ENCODE measurements at places on chromosomes 6 and 20.

DNA sequence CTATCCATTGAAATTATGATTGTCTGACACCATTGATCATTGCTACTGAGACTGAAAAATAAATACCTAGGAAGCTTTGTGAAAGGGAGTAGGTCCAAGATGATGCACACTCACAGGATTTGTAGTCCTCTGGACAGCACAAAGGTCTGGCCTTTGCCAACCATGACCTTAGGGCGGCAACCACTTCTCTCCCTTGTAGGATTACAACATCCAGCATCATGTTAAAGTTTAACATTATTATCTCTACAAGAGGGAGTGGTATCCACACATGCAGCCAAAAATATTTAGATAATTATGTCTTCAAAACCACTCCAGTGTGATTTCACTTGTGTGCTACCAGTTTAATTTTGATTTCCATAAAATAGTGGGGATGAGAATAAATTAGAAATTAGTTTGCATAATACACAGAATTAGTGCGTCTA, 51.1 kb upstream of the NHSL1 start:
- DNase-seq, result no peak

DNA sequence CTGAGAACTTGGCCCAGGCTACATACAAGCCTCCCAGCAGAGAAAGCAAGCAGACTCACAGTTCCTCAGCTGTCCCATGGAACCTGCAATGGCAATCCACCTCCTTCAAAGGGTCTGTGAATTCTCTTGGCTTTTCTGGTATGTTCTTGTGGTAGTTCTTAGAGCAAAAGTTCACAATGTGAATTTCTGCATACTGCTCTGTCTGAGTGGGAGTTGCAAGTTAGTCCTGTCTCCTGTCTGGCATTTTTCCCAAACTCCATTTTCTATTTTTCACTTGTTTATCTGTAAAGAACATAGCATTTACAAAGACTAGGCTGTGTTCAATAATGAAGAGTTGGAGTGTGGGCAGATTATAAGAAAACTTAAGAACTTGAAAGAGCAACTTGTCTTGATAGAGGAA, 269.9 kb downstream of the BCKDHB start:
- DNase-seq, result no peak

- DNase-seq, result no peak
Measured at GRCh38 chr6:166228839-166229528, 61.3 kb upstream of the TBXT start.

DNA sequence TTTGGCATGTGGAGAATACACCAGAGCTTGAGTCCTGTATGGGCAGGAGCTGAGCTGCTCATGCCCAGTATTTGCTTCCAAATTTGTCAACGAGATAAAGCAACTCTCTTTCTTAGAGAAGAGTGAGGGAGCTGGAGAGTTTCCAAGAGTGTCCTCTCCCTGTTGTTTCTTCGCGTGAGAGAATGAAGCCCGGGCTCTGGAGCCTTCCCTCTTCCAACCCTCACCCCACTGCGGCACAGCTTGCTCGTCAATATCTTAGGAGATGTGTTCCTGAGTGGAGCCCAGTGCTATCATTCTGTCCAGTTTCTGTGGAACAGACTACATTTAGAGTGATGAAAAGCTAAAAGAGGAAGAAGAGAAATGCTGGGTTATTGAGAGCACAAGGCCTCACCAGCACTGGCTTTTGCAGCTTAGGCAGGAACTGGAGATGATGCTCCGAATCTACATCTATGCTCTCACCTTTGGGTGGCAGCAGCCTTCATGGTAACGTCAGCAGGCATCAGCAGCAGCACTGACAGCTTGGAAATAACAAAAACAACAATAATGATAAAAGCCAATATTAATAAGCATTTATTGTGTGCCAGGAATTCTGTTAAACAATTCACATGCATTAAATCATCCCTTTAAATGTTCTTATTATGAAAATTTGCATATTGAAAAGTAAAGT, 66.5 kb upstream of the TFB1M start:
- DNase-seq, result no peak

GRCh38 chr6:167098825-167099225, 24.1 kb upstream of the CCR6 start:
- no peak for DNase-seq

DNA sequence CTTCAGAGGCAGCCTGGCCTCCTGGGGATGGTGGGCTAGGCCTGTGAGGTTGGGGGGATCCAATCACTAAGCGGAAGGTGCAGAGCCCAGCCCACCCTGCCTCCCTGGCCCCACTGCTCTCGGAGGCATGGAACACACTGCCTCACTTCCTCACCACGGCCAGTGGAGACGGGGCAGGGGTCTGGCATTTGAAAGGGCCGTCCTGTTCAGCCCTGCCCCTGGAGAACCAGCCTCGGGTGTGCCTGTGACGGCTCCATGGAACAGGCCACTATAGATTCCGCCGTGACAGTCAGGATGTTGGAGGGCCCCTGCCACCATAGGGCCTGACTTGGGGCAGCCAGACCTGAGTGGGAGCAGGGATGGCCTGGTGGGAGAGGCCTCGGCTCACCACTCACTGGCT, 110.2 kb downstream of the DACT2 start:
- no peak for DNase-seq

- DNase-seq, result no peak
Measured at GRCh38 chr6:139145661-139146060, 10.8 kb downstream of the HECA start.

DNA sequence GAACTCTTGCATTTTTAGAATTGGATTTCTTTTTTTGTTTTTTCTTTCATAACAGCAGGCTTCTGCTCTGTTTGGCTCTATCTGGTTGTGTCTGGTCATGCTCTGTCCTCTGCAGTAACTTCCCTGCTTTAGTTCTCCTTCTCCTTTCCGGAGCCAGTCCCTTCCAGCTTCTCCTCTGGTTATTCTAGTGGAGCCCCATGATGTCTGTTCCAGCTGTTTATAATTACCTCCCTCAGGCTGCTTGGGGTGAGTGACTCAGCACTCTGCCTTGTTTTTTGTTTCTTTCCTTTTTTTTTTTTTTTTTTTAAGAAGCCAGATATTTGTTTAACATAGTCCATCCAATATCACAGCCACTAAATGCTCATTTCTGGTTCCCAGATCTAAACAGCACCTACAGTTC, 409.6 kb downstream of the MAFB start:
- DNase-seq, result no peak

DNA sequence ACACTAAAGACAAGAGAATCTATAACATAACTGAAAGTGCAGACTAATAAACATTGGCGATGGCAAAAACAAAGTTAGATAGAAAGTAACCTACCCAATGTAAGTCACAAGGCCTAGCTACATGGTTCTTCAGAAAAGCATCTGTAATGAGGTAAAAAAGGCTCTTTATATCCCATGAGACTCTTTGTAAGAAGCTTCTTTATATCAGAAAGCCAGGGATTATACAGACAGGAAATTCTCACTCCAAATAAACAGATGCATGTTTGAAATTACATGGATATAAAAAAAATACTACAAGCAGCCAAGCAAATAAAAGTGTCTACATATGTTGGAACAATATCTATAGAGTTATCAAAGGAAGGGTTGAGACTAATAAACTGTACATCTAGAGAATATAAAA, 284.9 kb upstream of the NRSN1 start:
- DNase-seq, result no peak

DNA sequence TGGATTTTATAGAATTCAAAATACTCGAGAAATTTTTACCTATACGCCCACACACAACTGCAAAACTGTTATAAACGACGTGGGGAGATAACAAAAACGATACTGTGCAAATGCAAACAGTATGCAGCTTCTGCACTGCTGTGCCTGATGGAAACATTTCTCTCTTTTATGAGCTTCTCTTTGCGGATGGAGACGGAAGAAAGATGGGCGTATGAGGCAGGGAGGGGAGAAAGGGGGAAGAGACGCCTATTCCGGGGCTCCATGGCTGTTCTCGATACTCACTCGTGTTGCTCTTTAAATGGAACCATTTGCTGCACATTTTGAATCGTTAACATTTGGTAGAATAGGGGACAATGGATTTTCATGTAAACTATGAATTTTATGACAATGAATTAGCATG, 69.1 kb upstream of the EXOC2 start:
- DNase-seq, result no peak

DNA sequence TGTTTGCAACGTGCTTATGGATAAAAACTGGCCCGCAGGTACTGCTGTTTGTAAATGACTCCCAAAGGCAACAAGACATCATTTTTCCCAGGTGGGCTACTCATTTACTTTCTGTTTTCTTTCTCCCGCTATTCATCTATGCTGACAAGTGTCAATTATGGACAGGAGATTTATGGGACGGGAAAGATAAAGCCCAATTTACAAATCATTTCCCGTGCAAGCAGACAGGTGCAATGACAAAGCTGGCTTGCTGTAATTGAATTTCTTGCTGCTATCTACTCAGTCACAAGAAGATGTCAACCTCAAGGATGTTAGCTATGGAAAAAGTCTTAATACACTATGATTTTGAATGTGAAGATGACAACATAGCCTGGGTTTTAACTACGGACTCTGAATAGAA, 125.5 kb downstream of the EPHA7 start:
- DNase-seq, result no peak

GRCh38 chr6:144295211-144295610, 10.1 kb downstream of the UTRN start:
- DNase-seq, result no peak

DNA sequence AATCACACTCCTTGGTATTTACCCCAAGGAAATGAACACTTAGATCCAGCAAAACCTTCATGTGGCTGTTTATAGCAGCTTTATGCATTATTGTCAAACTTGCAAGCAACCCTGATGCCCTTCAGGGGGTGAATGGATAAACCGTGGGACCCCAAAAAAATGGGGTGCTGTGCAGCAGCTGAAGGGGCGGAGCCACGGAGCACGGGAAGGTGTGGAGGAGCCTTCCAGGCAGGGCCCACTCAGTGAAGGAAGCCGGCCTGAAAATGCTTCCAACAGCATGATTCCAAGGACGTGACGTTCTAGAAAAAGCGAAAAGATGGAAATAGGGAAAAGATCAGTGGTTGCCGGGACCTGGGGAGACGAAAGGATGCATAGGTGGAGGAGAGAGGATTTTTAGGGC, 25.6 kb upstream of the FRMD1 start:
- DNase-seq, result no peak

DNA sequence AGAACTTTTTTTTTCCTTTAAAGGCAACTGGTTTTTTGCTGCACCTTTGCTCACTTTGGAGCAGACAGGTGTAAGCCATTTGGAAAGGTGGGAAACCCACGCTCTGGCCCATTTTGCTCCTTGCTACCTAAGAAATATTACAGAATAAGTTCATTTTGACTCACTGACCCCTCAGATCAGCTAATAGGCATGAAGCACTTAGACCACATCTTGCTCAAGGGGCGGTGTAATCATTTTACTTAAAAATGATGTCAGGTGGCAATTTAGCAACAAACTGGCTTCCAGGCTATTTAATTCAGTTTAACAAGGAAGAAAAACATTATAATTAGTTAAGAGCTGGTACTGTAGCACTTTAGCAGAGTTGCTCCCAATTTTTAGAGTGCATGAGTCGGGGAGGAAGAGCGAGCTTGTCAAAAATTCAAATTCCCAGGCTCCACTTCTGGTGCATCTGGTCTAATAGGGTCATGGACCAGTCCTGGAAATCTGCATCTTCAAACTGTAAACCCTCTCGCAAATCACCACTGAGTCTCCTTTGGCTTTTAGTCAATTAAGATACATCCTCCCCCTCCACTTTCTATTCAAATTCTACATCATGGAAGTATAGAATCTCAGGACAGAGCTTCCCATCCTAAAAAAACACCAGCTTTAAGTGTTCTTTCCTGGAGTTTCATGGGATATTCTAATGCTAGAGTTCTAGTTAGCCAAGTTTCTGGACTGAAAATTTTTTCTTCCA, 38.2 kb downstream of the JAG1 start:
- no peak for DNase-seq

DNA sequence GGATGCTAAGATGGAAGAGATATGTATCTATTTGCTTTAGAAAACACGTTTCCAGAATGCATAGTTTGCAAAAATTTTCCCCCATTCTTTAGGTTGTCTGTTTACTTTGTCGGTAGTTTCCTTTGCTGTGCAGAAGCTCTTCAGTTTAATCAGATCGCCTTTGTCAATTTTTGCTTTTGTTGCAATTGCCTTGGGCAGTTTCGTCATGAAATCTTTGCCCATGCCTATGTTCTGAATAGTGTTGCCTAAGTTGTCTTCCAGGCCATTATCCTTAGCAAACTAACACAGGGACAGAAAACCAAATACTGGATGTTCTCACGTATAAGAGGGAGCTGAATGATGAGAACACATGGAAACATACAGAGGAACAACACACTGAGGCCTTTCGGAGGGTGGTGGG, 454.2 kb upstream of the SLC35B3 start:
- DNase-seq, result no peak

DNA sequence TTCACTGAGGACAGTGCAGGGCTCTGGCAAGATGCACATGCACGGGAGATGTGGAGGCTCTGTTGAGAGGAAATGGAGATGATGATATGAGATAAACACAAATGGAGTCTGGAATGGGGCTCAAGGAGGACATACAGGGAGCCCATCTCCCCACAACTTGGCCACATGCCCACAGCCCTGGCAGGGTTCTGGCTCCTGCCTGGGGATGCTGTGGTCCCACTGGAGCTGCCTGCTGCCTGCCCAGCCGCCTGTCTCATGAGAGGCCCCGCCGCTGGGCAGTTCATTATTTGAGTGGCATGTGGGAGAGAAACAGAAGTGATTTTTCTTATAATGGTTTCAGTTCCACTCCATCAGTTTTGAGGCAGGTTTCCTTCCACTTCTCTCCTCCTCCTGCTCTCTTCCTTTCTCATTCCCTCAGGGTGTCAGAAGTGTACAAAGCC, 133.6 kb upstream of the TRAF3IP2 start:
- DNase-seq, result no peak

- no peak for DNase-seq
Measured at GRCh38 chr6:25831532-25832306, at the start of gene SLC17A1. TSS of gene SLC17A1 (minus strand) at chr6:25832052. CDS start at chr6:25830557, 1,495 bp downstream.

GRCh38 chr6:22530506-22530905, 38.9 kb upstream of the HDGFL1 start:
- DNase-seq, result no peak

- DNase-seq, result no peak
Measured at GRCh38 chr6:104887350-104887749, 27.6 kb upstream of the HACE1 start.

DNA sequence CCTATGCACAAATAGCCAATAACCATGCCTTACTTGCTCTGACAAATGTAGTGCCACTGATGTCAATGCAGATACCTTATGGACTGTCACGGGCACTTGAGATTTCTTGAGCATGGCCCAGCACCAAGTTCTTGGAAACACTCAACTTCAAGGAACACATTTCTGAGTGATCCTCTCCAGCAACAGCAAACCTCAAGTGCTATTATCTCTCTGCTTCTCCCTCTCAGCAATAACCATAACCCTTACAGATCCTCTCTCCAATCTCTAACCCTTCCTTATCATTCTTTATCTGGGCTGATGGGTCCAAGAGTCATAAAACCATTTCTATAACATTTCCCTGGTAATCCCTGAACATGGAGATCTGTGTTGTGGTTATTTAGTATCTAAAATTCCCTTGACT, 266.9 kb upstream of the STXBP5 start:
- no peak for DNase-seq

DNA sequence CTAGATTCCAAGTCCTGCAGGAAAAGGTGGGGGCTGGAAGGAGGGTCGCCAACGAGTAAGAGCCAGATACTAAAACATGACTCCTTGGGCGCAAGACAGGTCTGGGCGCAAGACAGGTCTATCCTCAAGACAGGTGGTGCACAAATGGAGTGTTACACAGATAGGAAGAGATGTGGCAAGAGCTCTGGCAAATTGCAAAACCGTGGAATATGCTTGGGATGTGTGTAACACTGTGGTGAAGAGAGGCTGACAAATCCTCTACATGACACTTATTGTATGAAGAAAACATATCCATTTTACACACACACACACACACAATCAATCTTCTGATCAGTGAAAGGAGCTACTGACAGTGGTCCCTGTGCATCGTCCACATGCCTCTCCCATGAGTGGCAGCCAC, 77.6 kb downstream of the TBC1D7 start:
- DNase-seq, result no peak
